ENCODE measurements at places on chromosomes 2 and 18.

DNA sequence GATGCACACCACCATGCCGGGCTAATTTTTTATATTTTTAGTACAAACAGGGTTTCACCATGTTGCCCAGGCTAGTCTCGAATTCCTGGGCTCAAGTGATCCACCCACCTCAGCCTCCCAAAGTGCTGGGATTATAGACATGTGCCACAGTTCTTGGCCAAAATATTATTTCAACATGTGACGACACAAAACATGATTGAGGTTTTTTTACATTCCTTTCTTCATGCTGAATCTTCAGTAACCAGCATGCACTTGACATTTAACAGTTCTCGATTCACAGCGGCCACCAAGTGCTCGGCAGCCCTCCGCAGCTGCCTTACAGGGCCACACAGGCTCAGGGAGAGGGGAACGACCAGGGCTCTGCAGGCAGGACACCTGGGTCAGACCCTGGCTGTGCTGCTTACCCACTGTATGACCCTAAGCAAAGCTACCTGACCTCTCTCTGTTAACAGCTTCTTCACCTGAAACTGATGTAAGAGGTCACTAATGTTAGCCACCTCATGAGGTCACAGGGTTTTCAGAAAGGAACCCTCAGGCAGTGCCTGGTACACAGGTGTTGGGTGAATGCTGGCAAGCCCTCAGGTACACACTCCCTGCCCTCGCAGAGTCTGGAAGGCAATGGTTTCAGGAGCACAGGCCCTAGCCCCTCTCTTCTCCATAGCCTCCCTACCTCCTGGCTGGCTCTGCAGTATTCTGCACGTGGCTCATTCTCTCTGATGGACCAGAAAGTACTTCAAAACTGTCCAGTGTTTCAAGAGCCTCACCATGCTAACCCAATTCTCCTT, 25.7 kb downstream of the TUBB6 start:
- DNase-seq: no peak

- no peak for DNase-seq
These were observed 119.6 kb downstream of the SLC8A1 start for GRCh38 chr2:40332191-40332826.

GRCh38 chr2:159996792-159997546, 65.4 kb downstream of the PLA2R1 start:
- DNase-seq: no peak

- DNase-seq: no peak
These were observed 181.5 kb upstream of the ZFP36L2 start for GRCh38 chr2:43407935-43408334.

DNA sequence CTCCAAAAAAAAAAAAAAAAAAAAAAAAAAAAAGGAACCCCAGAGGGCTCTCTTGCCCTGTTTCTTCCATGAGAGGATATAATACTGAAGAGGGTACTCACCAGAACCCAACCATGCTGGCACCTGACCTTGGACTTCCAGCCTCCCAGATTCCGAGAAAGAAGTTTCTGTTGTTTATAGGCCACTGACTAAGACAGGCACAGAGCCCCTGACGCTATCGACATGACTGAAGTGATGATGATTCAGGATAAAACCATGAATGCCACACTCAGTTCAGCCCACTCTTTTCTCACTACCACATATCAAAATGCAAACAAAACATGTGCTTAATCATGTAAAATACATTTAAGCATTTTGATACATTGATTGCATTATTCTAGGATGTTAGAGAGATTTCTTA, 66.1 kb upstream of the CDCA7 start:
- DNase-seq: peak; percentile 23

DNA sequence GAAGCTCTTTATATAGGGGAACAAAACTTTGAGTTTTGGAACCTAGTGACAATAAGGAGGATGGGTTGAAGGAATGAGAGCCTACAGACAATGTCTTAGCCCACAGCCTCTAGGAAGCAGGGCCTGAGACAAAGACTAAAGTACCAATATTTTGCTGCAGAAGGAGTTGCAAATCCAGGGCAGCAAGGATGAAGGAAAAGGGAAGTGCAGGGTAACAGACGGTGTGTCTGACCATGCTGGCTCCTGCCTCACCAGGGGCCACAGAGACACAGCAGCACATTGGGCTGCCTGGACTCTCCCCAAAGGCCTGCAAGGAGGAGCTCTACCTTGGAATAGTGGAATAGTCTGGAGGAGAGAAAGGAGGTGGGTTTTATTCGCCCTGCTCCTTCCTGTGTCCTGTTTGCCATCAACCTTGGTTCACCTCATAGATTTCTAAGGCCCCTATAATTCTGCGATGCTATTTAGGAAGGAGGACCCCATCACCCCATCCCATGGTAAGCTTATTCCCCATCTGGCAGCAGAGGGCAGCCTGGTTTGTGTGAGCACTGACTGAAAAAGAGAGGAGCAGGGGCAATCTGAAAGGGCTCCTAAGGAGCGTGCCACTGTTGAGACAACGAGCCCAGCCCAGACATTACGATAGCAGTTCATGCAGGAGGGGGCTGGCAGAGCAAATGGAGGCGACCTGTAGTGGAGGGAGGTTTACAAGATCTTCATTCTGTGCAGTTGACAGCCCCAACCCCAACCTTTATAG, 143.4 kb downstream of the MGAT5 start:
- DNase-seq: no peak

GRCh38 chr18:44943311-44943881, 262.7 kb downstream of the SETBP1 start:
- no peak for DNase-seq

DNA sequence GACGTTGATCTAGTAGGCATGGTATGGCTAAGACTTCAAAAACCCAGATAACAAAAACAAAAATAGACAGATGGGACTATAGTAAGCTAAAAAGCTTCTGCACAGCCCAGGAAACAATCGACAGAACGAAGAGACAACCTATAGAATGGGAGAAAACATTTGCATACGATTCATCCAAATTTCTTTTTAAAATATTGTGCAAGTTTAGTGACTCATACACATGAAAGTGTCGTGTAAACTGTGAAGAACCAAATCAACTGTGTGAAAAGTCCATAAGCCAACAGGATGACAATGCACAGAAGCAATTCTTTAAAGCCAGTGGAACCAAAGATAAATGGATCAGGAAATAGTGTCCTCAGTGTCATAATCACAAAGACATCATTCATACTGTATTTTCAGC, 671.1 kb downstream of the RNF144A start:
- no peak for DNase-seq

DNA sequence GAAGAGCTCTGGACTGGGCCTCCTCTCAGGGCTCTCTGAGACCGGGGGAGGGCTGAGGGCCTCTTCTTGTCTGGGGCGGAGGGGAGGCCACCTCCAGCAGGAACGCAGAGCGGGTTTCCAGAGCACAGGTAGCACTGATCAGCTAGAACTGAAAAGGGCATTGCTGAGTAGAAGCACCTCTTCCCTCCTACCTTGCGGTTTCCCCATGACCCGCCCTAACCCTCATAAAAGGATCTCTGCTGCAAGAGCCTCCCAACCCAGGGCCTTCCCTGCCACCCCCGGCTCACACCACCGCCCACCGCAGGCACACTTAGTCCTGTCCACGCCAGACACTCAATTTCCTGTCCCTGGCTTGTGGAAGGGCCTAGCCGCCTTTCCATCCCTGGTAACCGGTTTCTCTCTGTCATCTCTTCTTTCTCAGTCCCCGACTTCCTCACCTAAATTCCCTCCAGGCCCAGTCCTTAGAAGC, 966 bp downstream of the ADCY3 start:
- peak; percentile 65 for DNase-seq

DNA sequence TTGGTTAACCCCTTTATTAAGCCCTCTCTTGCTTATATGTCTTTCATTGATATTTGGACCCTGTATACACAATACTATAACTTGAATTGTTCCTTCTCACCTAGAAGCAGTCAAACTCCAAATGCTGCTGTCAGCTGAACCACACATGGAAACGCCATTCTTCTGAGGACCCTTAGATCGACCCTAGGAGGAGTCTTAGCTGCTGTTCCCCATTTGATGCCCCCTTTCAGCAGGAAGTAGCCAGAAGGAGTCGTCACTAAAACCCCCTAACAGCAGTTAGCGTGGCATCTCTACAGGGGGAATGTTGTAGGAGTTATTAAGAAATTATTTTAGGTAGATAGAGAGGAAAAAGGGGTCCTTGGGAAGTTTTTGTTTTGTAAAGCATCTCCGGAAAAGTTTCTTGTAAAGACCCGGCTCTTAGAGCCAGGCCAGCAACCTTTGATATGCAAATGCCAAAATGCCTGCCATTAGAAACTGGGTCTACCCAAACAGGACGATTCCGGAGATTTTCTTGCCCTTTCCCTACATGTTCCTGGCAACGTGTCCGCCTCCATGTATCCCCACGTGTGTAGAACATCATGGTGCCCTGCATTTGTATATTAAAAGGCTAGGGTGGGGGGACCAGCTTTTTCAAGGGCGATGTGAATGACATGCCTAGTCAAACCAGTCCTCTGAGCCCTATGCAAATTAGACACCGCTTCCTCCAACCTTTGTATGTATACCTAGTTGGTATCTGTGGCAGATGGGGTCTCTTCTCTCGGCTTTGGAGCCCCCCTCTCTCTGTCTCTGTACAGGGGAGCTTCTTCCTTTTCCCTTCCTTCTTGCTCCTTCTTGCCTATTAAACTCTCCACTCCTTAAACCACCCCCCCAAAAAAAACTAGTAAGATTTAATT, 638.4 kb upstream of the POU3F3 start:
- DNase-seq: no peak

DNA sequence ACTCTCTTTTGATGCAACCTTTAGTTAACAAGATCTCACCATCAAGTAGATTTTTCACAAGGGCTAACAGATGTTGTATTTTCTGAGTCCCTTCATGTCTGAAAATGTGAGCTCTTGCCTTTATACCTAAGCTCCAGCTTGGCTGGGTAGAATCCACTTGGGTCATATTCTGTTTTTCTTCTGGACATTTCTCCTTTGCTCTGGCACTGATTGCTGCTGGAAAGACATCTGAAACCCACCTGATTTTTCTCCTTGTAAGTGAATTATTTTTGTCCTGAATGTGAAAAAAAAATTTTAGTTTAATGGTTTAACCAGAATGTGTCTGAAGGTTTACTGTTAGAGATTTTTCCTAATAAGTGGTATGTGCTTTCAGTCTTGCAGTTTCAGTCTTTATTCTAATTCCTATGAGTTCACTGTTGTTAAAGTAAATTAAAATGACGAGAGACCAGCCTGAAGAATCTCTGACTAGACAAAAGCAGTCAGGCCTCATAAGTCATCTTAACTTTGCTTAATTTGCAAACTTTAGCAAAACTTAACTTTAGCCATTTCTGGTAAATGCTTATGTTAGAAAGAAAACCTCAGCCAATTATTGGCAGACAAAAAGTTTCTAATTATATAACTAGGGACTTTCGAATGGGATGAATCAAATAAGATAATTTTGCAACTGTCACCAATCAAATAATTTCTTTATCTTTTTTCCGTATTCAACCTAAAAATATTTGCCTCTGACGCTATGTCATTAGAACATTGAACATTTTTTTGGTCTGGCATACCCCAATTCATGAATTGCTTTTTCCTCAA, 70.8 kb downstream of the ACAA2 start:
- no peak for DNase-seq

DNA sequence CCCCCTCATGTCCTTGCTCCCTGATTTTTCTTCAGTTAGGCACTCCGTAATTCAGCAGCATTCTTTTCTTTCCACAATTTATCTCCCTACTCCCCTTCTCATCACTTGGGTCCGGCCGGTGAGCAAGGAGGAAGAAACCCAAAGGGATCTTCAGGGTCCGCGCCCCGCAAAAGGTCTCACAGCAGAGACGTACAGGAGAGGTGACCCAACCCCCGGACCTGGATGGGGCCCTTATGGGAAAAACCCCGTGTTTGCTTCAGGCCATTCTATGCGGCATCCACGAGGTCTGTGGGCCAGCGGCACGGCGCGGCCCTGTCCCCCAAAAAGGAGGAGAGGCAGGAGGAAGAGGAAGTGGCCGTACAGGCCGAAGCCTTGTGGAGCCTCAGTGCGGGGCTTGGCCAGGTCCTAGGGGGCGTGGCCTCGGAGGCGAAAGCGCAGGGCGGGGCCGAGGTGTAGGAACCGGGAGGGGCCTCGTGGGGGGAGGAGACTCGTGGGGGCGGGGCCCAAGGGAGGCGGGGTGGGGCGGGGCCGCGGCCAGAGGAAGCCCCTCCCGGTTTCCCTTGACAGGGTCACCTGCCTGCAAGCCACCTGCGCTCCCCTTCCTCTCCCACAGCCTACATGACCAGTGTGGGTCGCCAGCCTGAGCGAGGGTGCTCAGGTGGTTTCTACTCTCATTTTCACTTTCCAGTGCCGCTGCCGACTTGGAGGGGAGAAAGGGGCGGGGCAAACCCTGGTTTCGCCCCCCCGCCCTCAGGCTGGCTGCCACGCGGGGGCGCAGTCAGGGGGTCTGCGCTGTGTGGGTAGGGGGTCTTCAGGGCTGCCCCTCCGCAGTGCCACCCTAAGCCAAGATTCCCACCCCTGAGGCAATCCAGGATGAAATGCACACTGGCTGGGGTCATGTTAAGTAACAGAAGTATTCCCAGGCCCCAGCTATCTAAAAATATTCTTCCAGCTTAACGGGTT, 156.4 kb upstream of the XPO1 start:
- peak; percentile 80 for DNase-seq

DNA sequence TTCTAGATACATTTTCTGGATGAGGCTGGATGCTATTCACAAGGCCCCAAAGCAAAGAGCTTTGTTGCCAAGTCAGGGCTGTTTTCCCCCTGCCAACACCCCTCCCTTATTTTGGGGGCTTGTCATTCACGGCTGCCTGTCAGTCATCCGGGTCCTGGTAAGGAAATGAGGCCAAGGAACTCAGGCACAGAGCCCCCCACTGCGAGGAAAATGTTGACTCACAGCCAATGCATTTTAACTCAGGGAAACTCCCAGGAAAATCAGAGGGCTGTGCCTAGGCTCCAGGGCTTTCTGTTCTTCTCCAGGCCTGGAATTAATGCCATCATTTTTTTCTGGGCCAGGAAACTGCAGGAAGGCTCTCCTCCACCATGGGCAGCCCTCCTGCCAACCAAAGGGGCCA, 241.1 kb downstream of the SMAD2 start:
- no peak for DNase-seq

DNA sequence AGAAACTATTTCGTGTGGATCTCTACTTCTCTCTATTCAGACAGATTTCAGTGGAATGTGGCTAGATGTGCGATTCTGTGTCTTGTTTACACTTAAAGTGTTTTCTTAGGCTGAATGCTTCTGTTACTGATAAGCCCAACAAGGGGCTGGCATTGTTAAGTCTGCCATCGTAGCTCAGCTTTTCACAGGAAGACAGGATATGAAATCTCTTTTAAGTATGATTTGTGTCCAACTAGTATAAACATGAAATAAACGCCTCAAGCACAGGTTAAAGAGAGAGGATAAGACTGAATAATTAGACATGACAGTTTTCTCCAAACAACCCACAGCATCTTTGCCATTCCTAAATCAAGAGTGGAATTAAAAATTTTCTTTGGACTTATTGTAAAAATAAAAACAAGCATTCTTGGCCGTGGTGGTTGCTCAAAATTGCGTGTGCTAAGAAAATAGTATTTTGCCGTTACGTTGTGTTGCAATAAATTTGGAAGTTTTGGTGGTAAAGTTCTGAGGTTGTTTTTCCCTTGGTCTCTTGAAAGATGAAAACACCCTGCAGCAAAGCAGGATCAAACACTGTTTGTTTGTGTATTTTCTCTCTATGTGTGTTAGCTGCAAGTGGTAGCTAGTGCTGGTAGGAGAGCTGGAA, 1.0 kb downstream of the VIT start:
- DNase-seq: no peak

Measured in activated naive CD4-positive, alpha-beta T cell treated with Interleukin-2 at 50 U/mL for 16 hours (primary cell).